ENCODE measurements at places on chromosomes 12 and 14. TPM values are rescaled to one million over a fixed set of nuclear protein-coding genes. Genes with fewer than 3 reads are reported as not detected.

DNA sequence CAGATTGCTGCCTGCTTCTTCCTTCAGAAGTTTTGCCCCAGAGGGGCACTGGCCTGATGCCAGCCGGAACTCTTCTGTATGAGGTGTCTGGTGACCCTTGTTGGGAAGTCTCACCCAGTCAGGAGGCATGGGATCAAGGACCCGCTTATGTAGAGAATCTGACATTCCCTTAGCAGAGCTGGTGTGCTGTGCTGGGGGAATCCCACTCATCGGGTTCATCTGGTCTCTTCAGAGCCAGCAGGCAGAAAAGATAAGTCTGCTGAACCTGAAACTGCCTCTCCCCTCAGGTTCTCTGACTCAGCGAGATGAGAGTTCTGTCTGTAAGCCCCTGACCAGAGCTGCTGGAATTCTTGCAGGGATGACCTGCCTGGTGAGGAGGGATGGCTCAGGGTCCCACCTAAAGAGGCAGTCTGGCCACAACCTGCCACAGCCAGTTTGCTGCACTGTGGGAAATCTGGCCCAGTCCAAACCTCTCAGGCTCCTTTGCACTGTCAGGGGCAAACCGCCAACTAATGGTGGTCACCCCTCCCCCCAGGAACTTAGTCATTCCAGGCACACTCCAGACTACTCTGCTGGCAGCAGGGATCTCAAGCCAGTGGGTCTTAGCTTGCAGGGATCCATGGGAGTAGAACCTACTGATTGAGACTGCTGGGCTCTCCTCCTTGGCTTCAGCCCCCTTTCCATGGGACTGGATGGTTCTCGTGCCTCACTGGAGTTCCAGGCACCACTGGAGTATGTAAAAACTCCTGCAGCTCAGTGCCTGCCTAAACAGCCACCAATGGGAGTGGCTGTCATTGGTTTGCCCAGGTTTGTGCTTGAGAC, 4.1 kb downstream of the CLEC2D start:
- peak; percentile 55 for DNase-seq

GRCh38 chr12:45235087-45236025, 19.5 kb downstream of the ANO6 start:
- DNase-seq: no peak

The ACSM4 gene
- not detected for total RNA-seq

DNA sequence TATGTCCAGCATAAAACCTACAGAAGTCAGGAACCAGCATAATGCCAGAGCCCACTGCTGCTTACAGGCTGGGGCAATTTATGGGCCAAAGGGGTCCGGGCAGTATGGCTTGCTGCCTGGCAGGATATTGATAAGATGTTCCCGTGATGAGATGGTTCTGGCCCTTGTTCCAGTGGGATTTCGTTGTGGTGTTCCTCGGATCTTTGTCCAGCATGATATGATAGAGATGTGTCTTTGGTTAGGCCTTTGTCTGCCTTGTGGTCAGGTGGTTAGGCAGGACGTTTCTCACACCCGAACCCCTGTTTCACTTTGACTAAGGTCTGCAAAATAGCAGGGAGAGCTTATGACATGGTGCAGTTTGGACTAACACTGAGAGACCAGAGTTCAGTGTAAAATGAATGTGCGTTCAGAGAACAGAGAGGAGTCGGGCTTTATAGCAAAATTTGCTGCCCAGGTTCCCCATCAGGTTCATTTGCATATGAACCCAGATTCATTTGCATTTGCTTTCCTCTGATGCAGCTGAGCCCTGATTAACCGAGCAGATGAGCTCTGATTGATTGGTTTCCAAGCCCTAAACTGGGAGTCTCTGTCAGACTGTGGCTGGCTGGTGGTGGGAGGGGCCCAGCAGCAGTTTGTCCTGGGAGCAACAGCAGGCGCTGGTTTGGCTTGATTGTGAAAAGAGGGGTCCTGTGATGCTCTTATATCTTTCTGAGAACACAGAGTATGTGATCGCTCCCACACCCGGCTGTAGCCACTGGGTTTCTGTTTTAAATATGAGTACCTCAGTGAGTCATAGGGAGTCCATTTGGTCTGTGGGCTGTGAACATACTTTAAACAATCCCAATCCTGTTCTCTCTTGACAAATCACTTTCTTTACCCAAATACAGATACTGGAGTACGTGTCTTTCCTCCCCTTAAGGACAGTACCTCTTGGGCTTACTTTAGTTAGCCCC, 156.3 kb upstream of the PZP start:
- DNase-seq: peak; percentile 19

The GALNT8 gene
- 0.22 TPM for total RNA-seq

- no peak for DNase-seq
Measured at GRCh38 chr12:44334347-44334746, 498.5 kb downstream of the TMEM117 start.

DNA sequence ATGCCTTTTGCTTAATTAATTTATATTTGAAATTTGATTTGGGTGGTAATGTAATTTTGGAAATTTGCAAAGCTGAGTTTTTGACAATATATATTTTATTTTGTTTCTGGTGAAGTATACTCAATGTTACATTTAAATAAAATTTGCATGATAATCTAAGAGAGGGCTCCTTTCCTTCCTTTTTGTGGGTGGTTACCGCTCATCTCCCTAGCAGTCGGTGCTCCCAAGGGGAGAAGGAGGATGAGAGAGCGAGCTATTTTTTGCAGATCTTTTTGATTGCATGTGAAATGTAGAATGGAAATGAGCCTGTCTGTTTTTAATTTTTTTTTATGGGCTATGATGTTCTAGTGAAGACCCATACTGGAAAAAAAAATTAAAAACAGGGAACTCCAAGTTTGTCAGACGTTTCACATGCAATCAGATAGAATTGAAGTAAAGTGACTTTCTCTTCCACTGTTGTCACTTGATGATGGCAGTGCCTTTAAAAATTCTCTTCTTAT, 39.8 kb downstream of the MSRB3 start:
- no peak for DNase-seq

DNA sequence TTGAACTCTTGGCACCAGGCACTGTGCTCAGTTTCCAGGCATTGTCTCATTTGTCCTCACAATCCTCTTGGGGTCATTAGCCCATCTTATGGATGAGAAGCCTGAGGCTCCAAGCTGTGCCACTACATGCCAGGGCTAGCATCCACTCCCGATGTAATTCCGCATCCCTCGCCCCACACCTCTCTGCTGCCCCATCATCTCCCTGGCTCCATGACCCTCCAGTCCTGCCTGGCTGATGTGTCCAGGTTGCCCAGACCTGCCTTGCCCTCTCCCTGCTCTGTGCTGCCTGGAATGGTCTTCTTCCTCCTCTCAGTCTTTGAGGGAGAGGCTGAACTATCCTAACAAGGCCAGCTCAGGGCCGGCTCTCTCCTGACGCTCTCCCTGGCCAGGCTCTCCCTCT, 27.5 kb downstream of the PIGH start:
- no peak for DNase-seq

DNA sequence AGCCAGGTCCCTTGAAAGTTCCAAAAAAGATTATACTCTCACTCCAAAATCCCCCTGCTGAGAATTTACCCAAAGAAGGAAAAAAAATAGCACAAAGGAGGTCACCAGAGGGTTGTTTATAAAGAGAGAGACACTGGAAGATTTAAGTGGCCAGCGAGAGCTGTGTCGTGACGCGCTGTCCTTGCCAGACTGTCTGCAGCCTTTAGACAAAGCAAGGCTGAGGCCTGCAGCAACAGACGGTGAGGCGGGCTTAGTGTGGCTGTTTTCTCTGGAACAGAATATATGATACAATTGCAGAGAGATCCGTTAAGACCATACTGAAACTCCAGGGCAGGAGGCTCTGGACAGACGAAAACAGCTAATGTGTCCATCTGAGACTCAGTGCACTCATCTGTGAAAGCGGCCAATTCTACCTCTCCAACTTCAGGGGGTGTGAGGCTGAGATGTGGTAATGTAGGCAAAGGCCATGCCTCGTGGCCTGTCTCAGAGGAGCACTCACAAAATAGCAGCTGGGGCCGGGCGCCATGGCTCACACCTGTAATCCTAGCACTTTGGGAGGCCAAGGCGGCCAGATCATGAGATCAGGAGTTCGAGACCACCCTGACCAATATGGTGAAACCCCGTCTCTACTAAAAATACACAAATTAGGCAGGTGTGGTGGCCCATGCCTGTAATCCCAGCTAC, 36.2 kb downstream of the ANAPC7 start:
- no peak for DNase-seq

The TMEM19 gene
- total RNA-seq: 21.4 TPM

The ANO4 gene
- not detected for total RNA-seq

GRCh38 chr12:80802652-80803400, 86.1 kb downstream of the MYF5 start:
- DNase-seq: no peak

GRCh38 chr14:99726538-99727095, 42.5 kb downstream of the CYP46A1 start:
- DNase-seq: no peak

The CEBPE gene
- 0.16 TPM for total RNA-seq

The PGF gene
- total RNA-seq: not detected

The LGR5 gene
- not detected for total RNA-seq

GRCh38 chr12:78802593-78802992, 62.0 kb upstream of the SYT1 start:
- DNase-seq: no peak

- DNase-seq: no peak
Measured at GRCh38 chr14:104956290-104956890, 21.8 kb downstream of the AHNAK2 start.

The TMEM52B gene
- not detected for total RNA-seq

The RIMKLB gene
- total RNA-seq: 6.1 TPM

DNA sequence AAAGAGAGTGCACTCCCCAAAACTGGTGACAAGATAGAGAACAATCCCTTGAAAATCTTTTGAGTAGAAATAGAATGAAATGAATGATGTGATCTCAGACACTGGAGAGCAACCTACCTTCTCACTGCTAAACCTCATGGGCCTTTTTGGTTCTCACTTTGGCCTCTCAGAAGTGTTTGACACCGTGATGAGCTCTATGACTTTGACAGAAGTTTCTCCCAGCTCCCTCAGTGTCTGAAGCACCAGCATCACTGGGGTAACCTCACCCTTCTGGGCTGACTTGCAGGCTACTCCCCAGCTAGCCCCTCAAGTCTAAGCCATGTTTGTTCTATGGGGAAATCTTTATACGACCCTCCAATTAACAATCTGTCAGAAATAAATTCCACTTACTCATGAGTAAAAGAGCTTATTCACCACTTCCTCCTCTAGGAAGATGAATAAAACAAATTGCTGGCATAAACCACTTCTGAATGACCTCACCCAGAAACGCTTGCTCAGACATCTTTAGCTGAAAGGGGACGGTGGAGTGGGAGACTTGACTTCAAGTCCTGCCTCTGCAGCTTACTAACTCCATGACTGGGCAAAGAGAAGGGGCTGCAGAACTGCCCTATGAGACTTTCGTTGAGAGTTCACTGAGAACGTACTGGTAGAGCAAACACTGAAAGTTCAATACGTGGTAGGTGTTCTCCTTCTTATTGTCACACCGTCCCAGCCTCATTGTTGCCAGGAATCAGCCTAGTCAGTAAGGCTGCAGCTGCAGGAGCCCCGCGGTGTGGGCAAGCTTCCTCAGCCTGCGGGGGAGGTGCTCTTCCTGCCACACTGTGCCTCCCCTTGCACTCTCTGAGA, 46.5 kb downstream of the ST8SIA1 start:
- peak; percentile 47 for DNase-seq

The PRIMA1 gene
- not detected for total RNA-seq

The FGF23 gene
- not detected for total RNA-seq

DNA sequence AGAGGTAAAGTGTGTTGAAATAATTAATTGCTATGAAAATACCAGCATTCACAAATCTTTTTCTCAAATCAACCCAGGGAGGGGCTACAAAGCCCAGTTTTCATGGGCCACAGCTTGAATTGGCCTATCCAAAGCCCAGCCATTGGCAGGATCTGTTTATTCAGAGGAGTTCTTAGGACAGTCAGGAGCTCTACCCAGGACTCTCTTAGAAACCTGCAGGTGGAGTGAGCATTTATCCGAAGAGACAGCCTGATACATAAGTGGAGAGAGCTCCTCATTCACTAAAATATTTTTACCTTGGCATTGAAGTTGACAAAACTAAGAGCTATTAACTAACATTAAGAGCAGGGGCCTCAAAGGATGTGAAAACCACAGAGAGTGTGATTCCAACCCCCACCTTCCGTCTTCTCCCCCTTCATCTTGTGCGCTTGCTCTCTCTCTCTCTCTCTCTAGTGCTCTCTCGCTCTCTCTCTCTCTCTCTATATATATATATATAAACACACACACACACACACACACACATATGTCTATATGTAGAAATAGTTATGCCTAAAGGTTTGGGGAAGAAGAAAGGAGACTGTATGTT, 315.5 kb downstream of the SNAPC1 start:
- DNase-seq: no peak

Data from CD8-positive, alpha-beta memory T cell (primary cell).